ENCODE measurements at places on chromosomes 3 and 15. TPM values are rescaled to one million over a fixed set of nuclear protein-coding genes. Genes with fewer than 3 reads are reported as not detected.

Gene BCL2A1
- polyA plus RNA-seq, result 25.4 TPM

Gene GABRB3
- polyA plus RNA-seq, result 0.05 TPM

Gene GLDN
- not detected for polyA plus RNA-seq

Gene C3orf49
- polyA plus RNA-seq, result not detected

Gene DGKG
- polyA plus RNA-seq, result not detected

Gene CTXND1
- not detected for polyA plus RNA-seq

Gene NFKBIZ
- polyA plus RNA-seq, result 17.3 TPM

Gene WDR49
- polyA plus RNA-seq, result not detected

Gene ONECUT1
- polyA plus RNA-seq, result not detected

Gene UROC1
- polyA plus RNA-seq, result not detected

Gene SH3GL3
- polyA plus RNA-seq, result not detected

Gene LHFPL4
- 0.13 TPM for polyA plus RNA-seq

Gene PLA2G4D
- polyA plus RNA-seq, result not detected

Gene DISP2
- 0.10 TPM for polyA plus RNA-seq

Gene C3orf70
- polyA plus RNA-seq, result not detected

Gene C2CD4B
- polyA plus RNA-seq, result 0.92 TPM

Data from CD4-positive, CD25-positive, alpha-beta regulatory T cell (primary cell).